ENCODE measurements at places on chromosomes 16 and 17.

- peak; percentile 79 for DNase-seq
Measured at GRCh38 chr17:41695954-41696757, 7.5 kb downstream of the EIF1 start.

DNA sequence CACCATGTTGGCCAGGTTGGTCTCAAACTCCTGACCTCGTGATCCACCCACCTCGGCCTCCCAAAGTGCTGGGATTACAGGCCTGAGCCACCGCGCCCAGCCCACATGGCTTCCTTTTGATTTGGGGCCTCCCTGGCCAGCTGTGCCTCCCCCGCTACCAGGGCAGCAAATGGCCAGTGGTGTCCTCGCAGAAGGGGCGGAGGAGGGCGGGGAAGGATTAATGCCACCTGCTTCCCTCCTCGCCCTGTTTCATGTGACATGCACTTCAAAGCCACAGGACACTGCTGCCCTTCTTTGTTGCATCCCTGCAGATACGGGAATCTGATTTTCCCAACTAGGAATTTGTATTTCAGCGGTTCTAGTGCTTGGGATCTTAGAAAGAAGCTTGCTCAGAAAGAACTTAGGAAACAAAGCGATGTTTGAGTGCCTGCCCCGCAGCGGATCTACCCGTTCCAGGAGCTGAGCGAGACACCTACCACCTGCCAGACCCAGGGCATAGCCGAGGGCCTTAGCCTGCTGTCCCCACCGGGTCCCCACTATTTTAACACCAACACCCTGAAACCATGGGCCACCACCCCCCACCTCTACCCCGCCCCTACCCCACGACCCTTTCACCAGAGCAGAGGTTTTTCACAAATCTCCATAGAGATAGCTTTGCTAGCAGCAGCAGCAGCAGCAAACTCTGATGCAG is 37.7 kb upstream of the CCDC182 start:
- no peak for DNase-seq

GRCh38 chr17:74785981-74786360 is 9.8 kb upstream of the NAT9 start:
- DNase-seq = no peak

DNA sequence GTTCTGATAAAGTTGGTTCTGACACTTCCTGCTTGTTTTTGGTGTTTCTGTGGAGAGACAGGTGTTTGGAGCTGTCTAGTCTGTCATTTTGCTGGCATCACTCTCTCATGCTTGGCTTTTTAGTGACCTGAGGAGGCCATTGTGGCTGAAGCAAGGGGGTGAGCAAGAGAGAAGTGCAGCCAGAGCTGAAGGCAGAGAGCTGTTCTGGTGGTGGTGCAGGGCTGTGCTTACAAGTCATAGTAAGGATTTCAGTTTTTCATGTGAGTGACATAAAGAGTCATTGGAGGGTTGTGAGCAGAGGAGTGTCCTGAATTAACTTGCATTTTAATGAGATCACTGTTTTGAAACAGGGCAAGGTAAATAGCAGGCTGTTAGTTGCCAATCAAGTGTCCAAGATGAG is 97.5 kb downstream of the CHD9 start:
- no peak for DNase-seq

DNA sequence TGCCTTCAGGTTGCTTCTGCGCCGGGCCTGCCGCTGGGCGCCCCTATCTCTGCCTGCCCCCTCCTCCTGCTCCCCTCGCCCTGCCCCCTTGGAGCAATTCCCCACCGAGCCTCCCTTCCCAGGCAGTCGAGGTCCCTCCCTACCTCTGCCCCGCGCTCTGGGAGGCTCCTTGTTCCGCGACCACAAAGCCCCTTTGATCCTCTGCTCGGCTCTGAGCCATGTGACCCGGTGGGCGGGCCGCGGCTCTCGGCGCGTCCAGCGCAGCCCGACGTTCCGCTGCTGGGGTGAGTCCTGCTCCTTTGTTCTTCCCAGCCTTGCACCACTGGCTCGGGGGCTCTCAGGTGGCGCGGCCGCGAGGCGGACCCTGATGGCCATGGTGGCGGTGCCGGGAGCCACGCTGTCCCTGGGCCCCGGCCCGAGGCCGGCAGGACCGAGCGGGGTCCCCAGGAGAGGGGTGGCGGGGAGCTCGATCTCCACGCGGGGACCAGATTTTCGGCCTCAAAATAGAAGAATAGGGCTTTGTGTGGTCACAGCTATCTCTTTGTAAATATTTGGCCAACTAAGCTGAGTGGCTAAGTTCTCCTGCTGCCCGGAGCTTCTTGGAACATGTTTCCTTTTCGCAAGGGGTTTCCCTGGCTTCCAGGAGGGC is 310.6 kb downstream of the SEC14L1 start:
- DNase-seq = peak; percentile 58

DNA sequence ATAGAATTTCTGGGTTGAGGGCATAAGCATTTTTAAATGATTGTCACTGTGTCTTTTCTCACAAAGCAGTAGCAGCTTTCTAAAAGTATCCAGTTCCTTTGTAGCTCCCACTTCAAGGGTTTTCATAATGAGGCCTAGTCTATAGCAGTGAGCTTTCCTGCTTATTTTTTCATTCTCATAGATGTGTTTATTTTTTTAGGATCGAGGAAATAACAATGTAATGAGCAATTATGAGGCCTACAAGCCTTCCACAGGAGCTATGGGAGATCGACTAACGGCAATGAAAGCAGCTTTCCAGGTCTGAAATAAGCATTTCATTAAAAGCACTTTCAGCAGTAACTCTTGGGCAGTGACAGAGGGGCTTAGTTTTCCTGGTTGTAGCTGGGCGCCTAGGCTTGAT is 10.6 kb upstream of the PSMC5 start:
- DNase-seq = no peak

GRCh38 chr17:34757611-34758010 is 178.2 kb downstream of the TMEM132E start:
- DNase-seq = no peak

DNA sequence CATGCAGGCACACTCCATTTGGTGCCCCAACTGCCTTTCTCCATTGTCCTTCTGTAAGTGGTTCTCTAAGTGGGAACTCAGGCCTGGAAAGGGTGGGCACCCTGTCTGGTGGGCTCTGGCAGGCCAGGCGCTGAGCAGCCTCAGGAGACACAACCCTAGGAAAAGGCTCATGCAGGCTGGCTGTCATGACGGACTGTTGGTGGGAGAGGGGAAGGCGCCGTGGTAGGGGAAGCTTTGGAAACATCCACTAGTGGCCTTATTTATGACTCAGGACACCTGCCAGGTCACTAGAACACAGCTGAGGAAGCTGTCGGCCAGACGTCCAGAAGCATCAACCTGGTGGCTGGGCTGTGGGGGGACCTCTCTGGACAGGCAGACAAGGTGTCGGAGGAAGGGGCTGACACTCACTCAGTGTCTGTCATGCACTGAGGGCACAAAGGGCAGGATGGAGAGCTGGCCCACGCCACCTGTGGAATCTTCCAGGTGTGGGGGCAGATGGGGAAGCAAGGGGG is 216.0 kb downstream of the SEC14L1 start:
- DNase-seq = no peak

DNA sequence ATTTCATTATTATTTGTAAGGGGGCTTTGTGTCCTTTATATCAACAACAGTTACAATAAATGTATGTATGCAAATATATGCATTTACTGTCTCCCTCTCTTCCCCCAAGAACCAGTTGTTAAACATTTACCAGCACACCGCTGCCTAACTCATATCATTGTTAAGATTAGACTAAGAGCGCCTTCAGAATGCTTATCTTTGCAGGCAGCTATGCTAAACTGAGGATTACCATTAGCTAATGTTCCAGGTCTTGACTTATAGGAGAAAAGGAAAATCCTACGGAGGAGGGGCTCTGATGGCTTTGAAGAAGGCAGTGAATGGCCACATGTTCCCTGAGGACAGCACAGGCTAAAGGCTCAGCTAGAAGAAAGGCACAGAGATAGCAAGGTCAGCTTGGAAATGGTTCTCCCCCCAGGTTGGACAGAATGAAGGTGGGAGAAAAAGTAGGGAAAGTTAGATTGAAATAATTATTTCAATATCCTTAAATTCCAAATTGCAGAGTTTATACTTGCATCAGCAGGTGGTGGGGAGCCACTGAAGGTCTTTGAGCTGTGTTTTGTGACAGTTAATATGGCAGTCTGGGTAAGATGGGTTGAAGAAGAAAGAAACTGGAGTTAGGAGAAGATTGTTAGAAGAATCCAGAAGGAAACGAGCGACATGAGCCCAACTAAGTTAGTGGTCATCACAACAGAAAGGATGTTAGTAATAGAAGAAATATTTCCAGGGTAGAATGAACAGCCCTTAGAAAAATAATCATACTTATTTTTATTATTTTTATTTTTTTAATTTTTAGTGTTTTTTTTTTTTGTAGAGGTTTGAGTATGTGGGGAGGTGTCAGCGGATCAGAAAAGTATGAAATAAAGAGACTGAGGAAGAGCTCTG is 87.0 kb upstream of the MAF start:
- no peak for DNase-seq

DNA sequence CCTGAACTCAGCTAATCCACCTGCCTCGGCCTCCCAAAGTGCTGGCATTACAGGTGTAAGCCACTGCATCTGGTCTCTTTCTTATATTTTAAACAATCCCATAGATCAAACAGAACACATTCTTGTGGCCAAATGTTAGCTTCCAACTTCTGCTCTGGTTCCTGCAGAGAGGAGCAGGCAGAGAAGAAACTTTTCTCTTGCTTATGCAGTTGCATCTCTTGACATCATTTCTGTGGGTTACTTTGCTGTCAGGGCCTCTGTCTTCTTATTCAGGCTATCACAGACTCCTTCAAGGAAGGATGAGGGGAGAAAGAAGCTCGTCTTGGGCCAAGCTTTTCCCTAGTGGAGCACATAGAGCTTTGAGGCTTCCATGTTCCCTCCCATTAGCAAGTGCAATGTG is 7.8 kb downstream of the HSD17B2 start:
- no peak for DNase-seq

DNA sequence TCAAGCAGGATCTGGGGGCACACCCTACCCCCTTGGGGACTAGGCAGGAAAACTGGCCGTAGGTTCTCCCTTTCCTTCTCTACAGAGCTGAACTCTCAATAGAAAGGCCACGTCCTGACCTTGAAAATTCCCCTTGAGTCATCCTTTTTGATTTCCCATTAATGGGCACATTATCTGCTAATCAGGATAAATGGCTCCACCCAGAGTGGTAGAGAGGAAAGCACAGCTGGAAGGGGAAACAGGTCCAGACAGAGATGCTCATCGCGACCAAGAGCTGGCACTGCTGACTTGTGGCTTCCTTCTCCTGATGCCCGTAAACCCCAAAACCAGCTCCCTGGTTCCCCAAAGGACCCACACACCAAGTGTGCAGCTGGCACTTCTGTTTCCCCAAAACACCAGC is 206.5 kb upstream of the CDH5 start:
- DNase-seq = no peak

DNA sequence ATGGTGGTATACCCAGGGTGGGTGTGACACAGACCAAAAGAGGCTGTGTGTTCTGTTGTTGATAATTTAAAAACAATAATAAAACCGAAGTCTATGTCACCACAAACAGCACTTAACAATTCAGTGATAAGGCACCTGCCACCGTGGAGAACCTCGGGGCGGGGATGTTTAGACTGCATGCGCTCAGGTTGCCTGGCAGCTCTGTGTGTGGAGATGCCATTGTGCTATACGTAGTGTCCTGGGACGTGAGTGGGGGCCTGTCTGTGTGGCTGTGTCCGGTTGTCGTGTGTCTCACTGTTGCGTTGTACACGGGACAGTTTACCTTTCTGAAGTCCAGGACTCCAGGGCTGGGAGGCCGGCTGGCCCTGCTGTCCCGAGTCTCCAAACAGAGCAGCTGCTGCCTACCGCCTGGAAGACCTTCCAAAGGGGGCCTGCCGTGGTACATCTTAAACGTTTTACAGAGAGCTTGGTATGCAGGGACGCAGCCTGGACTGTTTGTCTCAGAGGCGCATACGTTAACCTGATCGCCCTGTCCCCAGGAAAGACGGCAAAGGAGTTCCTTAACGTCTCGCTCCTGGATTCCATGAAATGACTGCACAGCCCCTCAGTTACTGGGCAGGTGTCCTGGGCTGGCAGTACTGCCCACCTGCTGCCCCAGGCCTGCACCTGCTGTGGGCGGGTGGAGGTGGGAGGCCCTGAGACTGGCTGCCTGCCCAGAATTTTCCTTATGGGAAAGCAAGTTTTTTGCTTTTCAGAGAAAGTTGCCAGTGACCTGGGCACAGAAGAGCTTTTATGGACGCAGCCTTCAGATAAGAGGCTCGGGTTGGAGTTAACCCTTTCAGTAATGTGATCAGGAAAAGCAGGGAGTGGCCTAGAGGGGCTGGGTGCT is 19.0 kb downstream of the SPIRE2 start:
- no peak for DNase-seq

DNA sequence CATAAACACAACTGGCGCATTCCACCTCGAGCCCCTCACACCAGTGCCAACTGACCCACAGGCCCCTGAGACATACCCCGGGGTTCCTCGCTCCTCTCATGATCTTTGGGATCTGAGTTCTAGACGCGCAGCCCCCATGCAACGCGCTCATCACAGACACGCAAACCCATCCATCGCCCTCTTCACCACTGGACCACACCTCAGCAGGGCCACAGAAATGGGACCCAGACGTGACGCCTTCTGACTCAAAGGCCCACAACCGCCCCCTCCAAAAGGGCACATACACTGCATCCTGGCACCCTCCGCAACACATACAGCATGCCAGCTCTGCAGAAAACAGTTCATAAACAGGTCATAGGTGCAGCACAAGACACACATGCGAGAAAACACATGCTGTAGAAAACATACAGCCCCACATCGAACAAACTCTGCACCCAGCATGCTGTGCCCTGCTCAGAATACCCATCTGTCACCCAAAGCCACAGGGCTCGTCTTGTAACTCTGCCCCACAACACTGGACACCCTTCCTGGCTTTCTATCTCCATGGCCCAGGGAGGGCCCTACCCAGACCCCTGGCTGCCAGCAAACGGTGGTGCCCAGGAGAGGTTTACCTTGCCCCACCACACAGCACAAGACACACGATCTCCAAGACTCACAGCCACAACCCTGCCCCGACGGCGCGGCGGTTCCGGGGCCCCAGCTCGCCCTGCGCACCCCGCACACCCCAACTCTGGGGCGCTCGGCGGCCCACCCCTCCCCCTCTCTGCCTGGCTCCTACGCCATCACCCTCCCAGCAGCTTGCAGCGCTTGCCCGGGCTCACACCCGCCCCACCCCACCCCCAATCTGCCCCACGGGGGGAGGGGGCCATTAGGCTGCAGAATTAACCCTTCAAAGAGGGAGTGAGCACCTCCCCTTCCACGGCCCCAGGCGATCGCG is 887 bp downstream of the ZBTB4 start:
- peak; percentile 71 for DNase-seq
